ENCODE measurements at places on chromosomes 11 and 22. TPM values are rescaled to one million over a fixed set of nuclear protein-coding genes. Genes with fewer than 3 reads are reported as not detected.

The CRYBB2 gene
- total RNA-seq = not detected

DNA sequence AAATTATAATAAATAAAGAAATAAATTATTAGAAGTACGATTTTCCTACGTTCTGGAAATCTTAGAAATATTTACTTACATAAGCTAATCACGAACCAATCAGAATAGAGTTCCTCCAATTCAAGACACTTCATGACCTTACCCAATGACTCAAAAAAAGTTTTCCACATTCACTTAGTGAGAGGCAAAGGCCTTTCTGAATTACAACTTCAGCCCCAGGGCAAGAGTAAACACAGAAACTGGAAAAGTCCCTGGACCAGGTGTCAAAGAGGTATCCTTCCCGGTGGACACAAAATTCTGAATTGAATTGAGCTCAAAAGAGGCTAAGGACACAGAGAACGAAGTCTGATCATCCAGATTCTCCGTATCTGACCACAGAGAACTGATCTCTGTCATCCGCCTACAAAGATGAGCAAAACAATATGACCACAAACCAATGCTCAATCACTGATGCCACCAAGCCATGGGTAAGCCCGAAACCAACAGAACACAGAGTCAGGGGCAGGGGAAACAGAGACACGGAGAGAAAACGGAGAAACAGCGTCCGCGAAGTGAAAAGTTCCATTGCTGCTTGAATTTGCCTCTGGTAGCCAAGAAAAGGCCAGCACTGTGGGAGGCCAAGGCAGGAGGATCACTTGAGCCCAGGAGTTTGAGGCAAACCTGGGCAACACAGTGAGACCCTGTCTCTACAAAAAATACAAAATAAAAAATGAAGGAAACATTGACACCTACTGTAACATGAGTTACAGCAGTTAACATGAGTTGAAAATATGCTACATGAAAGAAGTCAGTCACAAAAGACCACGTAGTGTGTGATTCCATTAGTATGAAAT lies 6.8 kb downstream of the BID start:
- no peak overlapping the region for H3K27ac ChIP-seq
- DNase-seq = no peak
- H3K4me1 ChIP-seq = no peaks in the 10 kb centered on the region
- H3K36me3 ChIP-seq = no peaks in the 10 kb centered on the region
- no peaks in the 10 kb centered on the region for H3K27me3 ChIP-seq
- no peak overlapping the region for H3K4me3 ChIP-seq

DNA sequence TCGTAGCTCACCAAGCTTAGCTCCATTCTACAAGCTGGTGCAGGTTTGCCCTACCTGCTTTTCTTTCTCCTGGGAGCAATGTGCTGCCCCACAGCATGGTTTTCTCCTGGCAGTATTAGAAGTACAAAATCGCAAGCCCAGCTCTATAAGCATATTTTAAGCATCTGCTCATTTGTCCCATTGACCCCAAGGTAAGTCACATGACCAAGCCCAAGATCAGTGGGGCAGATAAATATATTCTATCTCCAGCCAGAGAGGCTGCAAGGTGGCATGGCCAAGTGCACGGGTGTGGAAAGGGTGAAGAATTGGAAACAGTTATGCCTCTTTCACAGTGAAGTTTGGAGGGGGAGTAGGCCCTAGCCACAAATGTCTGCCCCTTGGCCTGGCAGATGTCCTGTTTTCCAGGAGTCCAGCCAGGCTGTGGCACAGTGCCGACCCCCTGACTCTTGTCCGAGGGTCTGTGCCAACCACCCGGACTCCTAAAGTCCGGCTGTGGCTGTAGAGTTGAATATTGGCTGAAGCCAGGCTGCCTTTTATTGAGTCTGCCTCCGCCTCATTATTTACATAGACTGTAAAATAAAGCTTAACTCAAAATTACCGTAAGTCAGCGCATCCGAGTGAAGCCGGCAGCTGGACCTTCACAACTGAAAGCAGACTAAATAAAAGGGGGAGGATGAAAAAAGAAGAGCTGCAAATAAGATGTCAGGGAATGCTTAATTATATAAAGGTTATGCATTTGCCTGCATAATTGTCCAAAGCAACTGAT lies 165.7 kb downstream of the COMMD9 start:
- no peak overlapping the region for H3K4me3 ChIP-seq
- no peaks in the 10 kb centered on the region for H3K4me1 ChIP-seq
- H3K27me3 ChIP-seq = no peaks in the 10 kb centered on the region
- H3K27ac ChIP-seq = no peak overlapping the region
- DNase-seq = no peak

DNA sequence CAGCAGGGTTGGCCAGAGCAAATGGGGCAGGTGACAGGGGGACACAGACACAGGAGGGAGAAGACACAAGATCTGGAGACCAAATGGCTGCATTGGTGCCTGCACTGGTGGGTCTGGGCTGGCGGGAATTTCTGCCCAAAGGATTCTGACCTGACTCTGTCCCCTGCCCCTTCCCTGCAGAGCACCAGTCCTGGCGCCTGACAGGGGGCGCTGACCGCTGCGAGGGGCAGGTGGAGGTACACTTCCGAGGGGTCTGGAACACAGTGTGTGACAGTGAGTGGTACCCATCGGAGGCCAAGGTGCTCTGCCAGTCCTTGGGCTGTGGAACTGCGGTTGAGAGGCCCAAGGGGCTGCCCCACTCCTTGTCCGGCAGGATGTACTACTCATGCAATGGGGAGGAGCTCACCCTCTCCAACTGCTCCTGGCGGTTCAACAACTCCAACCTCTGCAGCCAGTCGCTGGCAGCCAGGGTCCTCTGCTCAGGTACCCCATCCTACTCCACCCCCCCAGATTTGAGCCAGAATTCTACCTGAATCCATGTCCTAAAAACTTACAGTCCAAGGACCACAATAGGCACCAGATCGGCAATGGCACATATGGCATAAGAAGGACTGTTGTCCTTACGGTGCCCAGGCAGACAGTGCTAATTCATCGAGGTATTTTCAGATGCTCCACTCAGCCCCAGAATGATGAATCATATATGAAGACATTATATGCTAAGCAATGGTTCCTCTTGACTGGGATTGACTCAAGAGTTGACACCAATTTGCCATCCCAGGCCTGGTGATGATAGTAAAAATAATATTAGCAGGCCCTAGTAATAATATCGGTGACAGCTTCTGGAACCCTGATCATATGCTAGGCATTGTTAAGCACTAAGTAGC lies 38.2 kb downstream of the CD6 start:
- H3K27ac ChIP-seq = no peak overlapping the region
- DNase-seq = no peak
- no peaks in the 10 kb centered on the region for H3K4me1 ChIP-seq
- H3K27me3 ChIP-seq = peaks cover 6% of the 10 kb centered on the region
- no peaks in the 10 kb centered on the region for H3K36me3 ChIP-seq

GRCh38 chr11:12829131-12829530 lies 154.9 kb downstream of the TEAD1 start:
- no peak for DNase-seq
- H3K27ac ChIP-seq = peak overlapping the region; percentile 5
- H3K36me3 ChIP-seq = no peaks in the 10 kb centered on the region
- no peaks in the 10 kb centered on the region for H3K27me3 ChIP-seq

DNA sequence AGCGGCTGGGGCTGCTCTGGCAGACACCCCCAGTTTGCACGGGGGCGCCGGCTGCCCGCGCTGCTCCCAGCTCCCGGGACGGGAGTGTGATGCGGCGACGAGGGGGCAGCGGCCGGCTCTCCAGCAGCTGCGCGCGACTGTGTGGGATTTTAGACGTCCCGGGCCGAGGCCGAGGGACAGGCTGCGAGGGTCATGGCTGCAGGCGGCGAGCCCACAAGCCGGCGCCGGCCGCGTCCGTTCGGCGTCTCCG lies 159 bp downstream of the FZD4 start:
- H3K4me3 ChIP-seq = peak overlapping the region; percentile 67
- no peaks in the 10 kb centered on the region for H3K4me1 ChIP-seq

- DNase-seq = no peak
- H3K27ac ChIP-seq = no peak overlapping the region
- no peaks in the 10 kb centered on the region for H3K27me3 ChIP-seq
These were observed 63.7 kb downstream of the MICAL2 start for GRCh38 chr11:12174128-12174476.

DNA sequence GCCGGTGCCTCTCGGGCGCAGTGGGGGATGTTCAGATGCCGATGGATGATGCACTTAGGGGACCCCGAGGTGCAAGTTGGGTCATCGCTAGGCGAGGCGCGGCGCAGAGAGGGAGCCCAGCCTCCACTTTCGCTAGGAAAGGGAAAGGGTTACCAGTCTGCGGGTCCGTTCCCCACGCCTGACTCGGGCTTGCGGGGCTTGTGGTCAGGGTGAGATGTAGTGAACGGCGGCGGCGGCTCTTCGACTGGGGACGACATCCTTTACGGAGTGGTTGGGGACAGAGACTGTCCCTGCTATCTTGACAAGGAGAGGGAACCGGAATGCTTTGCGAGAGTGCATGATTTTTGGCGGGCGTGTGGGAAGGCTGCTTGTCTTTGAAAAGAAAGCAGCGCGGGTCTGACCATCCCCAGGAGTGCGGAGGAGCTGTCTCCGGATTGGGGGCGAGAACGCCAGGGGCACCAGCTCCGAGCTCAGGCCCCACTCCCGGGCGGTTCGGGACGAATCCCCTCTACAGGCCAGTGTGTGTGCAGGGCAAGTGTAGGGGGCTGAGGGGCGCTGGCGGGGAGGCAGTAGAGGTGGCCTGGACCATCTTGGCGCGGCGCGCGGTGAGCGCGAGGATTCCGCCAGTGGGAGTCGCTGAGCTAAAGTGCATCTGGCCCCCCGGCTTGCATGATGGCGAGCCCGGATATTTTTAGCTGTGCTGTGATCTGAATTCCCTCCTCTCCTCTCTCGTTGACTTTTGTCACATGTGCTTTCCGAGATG lies 1.1 kb downstream of the FAT3 start:
- no peaks in the 10 kb centered on the region for H3K27me3 ChIP-seq
- H3K4me1 ChIP-seq = peaks cover 8% of the 10 kb centered on the region
- peak overlapping the region; percentile 21 for H3K4me3 ChIP-seq
- no peak for DNase-seq
- no peak overlapping the region for H3K27ac ChIP-seq

DNA sequence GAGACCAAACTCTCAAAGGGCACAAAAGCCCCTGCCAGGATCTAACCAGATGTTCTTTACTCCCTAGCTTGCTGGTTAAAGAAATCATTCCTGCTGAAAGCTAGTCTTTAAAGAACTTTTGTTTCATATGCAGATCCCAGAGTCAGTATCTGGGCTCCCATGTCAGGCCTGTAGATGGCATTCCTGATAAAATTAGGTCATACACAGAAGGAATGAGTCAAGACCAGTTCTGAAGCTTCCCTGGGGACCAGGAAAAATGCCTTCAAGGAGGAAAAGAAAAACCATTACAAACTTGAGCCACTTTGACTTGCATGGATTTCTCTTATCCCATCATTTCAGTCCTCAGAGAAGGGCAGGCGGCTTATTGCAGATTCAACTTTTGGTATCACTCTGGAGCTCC lies 5.9 kb downstream of the DBX1 start:
- H3K27ac ChIP-seq = no peak overlapping the region
- peaks cover 41% of the 10 kb centered on the region for H3K27me3 ChIP-seq
- no peaks in the 10 kb centered on the region for H3K4me1 ChIP-seq
- no peak overlapping the region for H3K4me3 ChIP-seq
- H3K36me3 ChIP-seq = no peaks in the 10 kb centered on the region

DNA sequence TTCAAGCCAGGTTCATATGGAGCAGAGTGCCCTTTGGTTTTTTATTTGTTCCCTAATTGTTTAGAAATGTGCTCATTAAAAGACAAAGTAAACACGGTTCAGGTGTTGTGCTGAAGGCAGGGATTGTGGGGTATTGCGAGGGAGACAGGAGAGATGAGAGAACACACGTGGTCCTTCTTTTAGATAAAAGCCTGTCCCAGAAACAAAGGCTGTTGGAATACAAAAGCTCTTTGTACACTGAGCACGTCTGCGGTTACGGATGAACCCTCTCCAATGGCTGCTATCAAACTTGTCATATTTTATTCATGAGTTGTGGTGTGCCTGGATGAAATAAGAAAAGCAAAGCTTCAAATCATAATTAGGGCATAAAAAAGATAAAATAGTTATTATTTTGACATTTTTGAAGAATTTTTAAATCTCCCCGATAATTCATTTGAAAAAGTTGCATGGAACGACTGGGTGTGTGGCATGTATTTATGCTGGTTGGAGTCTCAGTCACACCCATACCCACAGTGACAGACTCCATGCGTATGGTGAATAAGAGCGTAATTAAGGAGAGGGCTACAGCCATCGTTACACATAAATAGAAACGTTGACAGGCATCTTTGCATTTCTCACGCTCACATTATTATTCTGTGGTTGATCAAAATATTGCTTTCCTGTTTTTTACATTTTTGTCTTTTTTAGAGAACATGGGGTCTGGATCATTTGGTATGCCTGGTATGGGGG lies 92.9 kb downstream of the NELL1 start:
- DNase-seq = no peak
- H3K4me1 ChIP-seq = no peaks in the 10 kb centered on the region
- H3K4me3 ChIP-seq = no peak overlapping the region
- H3K36me3 ChIP-seq = no peaks in the 10 kb centered on the region

The KCNJ1 gene
- total RNA-seq = not detected

GRCh38 chr11:115784796-115785521 lies 280.7 kb upstream of the CADM1 start:
- H3K36me3 ChIP-seq = no peaks in the 10 kb centered on the region
- no peaks in the 10 kb centered on the region for H3K27me3 ChIP-seq

DNA sequence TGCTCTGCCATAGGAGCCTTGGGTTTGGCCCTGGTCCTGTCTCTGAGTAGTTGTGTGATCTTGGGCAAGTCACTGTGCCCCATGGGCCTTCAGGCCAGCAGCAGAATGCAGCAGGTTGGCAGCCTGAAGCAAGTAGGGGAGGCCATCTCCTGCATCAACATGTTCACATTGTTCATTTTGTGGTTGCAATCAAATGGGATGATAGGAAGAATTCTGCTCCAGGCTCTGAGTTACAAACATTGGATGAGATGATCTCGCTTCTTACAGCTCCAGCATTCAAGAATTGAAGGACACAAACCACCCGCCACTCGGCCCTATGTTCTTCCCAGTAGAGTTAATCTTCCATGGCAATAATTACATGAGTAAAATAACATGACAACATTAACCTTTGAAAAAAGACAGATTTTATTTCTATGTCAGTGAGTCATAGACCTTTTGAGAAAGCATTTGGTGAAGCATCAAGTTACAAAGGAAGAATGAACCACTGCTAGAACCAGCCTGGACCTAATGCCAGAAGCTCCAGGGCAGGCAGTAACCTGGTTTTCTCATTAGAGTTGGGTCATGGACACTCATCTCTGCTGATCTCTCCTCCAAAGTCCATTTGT lies 308.3 kb upstream of the NCAM1 start:
- H3K36me3 ChIP-seq = no peaks in the 10 kb centered on the region
- H3K4me1 ChIP-seq = peaks cover 10% of the 10 kb centered on the region
- H3K27me3 ChIP-seq = no peaks in the 10 kb centered on the region
- H3K4me3 ChIP-seq = no peak overlapping the region

The TANGO2 gene
- 19.2 TPM for total RNA-seq

- no peaks in the 10 kb centered on the region for H3K4me1 ChIP-seq
- no peaks in the 10 kb centered on the region for H3K27me3 ChIP-seq
- no peaks in the 10 kb centered on the region for H3K36me3 ChIP-seq
- no peak overlapping the region for H3K27ac ChIP-seq
These were observed 35.3 kb upstream of the SC5D start for GRCh38 chr11:121257289-121257688.

The OR5T1 gene
- total RNA-seq = not detected

The MS4A6E gene
- total RNA-seq = not detected

Measured in uterus (tissue), 4 donors.